ENCODE measurements at places on chromosomes 1 and 21.
A peak's percentile ranks its signal among the peaks of the same experiment; 100 is the strongest.

DNA sequence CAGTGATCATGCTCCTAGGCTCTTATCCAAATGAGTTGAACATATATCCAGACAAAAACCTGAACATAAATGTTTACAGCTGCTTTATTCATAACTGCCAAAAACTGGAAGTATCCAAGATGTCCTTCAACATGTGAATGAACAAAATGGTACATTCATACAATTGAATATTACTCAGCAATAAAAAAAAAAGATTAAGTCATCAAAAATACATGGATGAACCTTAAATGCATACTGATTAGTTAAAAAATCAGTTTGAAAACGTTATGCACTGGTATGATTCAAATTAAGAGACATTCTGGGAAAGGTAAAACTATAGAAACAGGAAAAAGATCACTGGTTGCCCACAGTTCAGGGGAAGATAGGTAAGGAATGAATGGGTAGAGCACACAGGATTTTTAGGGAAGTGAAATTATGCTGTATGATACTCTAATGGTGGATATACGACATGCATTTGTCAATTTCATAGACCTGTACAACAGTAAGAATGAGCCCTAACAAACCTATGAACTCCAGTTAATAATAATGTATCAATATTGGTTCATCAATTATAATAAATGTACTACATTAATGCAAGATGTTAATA lies 3.1 kb downstream of the LRRC40 start:
- no peak for DNase-seq

DNA sequence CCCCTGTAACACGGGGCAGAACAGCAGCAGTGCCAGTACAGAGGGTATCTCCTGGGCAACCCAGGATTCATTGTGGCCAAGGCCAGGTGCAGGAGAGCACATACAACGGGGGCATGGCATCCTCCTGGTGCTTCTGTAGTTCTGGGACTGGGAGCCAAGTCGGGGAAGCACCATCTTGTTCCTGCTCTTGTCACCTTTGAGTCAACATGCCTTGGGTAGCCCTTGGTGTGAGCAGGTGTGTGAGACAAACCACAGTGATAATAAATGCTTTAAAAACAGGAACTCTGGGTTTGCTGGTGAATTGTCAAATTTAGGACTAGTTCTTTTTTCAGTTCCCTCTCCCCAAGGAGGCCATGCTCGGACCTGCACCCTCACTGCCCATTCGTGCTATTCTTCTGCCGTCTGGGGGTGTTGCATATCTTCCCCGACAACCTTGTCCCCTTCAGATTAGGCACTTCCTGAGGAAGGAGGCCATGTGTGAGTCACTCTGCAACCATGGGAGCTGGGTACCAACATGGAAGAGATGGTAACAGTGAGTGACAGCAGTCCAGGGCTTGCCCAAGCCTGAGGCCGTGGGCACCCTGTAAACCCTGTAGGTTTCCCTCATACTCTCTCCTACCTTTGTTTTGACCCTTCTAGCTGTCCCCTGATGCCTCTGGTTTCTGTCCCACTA lies 150.2 kb downstream of the GRIK3 start:
- DNase-seq: no peak

DNA sequence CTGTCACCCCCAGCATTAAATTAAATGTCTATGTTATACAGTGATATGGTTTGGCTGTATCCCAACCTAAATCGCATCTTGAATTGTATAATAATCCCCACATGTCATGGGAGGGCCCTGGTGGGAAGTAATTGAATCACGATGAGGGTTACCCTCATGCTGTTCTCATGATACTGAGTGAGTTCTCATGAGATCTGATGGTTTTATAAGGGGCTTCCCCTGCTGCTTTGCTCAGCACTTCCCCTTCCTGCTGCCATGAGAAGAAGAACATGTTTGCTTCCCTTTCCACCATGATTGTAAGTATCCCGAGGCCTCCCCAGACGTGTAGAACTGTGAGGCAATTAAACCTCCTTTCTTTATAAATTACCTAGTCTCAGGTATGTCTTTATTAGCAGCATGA lies 445.7 kb downstream of the MRPL39 start:
- DNase-seq: no peak

DNA sequence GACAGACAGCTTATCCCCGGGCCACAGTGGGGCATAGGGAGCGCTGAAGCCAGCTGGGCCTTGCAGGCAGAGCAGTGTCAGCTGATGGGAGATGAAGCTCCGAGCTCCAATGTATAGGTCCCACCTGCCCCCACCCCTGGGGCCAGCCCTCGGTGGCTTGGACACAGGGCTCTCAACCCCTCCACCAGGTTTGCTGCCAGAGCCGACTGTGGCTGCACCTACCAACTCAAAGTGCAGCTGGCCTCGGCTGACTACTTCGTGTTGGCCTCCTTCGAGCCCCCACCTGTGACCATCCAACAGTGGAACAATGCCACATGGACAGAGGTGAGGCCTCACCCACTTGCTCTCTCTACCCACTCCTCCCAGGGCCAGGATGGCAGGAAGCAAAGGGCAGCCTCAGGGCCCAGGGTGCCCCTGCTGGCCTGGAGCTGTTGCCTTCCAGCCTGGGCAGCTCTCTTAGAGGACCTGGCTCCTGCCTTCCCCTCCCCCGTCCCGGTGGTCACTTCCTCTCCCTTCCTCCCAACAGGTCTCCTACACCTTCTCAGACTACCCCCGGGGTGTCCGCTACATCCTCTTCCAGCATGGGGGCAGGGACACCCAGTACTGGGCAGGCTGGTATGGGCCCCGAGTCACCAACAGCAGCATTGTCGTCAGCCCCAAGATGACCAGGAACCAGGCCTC lies 7.7 kb downstream of the MAD2L2 start:
- DNase-seq: no peak

- DNase-seq: no peak
These were observed 2.7 kb upstream of the CD5L start for GRCh38 chr1:157844089-157844830.

GRCh38 chr1:158035014-158035413 lies 41.6 kb downstream of the KIRREL1 start:
- DNase-seq: no peak

DNA sequence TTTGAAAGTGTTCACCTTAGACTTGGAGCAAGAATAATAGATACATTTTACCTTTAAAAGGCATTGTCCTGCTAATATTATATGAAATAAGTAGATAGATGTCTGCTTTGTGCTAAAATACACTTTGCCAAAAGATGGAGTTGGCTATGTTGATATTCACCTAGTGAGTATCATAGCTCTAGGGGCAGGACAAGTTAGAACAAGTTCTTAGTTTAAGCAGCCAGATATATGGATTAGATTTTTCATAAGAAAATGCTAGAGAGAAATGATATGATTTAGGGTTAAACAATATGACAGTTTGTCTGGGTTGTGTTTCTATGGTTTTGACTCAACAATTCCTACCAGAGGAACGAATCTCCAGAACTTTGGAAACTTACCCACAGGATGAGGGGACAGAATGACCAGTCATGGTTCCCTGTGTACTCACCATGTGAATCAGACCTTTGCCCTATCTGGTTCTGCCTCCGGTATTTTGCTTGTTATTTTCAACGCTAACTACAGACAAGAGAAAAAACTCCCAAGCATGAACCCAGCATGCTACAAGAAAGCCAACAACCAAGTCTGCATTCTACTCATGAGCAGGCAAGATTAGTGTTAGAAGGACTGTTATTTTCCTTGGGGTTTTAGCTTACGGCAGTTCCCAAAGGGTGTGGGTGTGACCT lies 1.7 kb downstream of the F5 start:
- DNase-seq: no peak

DNA sequence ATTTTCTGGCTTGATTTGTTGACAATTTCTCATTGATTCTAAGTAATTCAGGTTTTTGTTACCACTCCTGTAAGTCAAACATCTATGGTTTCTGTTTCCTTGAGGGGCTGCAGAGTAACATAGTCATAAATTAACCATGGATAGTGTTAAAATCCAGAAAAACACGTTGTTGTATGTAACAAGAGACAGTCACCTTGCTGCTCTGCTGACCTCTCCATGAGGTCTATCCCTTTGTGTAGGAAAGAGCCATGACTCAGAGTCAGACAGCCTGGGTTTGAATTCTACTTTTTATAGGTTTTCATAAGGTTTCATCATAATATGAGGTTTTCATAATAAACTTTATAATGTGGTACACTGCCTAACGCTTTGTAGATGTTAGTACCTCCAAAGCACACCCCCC lies 27.6 kb upstream of the NBL1 start:
- DNase-seq: no peak

GRCh38 chr1:79875187-79875586 lies 868.7 kb upstream of the ADGRL4 start:
- no peak for DNase-seq

DNA sequence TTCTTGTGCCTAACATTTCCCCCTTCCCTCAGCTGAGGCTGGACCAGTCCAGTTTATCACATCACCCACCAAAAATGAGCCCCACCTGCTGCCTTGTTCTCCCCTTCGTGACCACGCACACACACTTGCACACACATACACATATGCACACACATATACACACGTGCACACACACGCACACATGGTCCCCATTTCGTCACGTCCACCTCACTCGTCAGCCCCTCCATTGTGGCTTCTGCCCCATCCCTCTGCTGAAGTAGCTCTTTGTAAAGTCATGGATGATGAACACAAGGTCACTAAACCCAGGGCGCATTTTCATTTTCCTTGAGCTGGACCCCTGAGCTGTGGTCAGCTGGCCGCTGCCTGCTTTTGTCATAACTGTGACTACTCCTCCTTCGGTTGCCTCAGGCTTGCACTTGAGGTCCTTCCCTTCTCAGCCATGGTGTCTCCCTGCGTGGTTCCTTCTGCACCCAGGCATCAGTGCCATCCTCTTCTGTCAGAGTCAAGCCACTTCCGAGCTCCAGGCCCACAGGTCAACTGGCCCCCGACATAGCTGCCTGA lies 93.8 kb downstream of the SYT2 start:
- DNase-seq: no peak

DNA sequence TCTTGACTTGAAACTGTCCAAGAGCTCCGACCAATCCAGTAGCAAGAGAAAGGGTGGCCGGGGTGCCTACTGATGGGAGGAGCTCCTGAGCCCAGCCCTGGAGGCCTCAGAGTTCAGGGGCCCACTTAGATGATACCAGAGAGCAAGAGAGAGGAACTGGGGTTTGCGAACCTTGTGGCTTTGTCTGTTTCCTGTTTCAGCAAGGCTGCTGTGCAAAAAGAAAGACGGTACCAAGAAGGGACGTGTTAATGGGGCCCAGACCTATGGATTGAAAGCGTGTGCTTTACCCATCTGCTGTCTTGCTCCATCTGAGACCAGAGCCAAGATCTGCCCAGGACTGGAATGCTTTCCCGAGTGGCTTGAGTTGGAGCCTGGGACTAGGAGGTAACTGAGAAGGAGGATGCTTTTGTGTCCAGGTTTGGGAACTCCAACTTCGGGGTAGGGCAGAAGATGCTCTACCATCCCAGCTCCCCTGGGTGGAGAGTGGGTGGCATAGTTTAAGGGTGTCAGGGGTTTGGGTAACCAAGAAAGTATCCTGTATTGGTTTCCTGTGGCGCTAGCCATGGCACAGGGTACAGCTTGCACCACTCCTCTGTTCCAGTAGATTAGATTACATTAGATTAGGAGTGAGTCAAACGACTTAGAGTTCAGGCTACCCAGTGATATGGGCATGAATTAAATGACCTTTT lies at the start of gene TRAF3IP3:
Gene TRAF3IP3, plus strand, starts transcription at position 128 of the 689 bp plus-strand sequence. CDS start 3,987 bp downstream, outside the sequence.
- peak; percentile 66 for DNase-seq

DNA sequence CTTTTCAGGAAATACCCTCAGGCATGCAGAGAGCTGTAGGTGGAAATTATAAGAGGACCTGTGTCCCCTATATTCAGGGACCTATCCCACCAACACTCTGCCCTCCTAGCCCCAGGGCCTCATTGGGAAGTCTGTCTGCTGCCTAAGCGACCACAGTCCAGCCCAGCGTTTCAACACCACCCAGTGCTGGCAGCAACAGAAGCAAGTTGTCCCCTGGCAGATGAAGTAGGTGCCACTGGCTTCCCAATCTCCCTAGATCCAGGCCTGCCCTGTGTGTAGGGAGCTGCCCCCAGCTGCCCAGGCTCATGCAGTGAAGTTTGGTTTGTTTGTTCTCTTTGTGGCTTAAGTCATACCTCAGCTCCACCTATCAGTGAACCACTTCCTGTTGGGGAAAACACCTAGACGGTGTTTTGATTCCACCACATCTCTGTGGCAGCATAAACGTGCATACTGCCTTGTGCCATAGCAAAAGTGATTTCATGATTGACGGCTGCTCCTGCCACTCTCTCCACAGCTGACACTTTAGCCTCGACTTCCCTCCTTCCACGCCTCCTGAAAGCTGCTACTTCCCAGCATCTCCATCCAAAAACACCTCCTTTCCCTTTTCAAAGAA lies 8.1 kb upstream of the LEFTY1 start:
- peak; percentile 72 for DNase-seq

GRCh38 chr1:56572334-56573050 lies 6.9 kb downstream of the PLPP3 start:
- no peak for DNase-seq

- DNase-seq: no peak
These were observed 13.6 kb upstream of the ZNF362 start for GRCh38 chr1:33242652-33243051.

- DNase-seq: no peak
These were observed 199.4 kb upstream of the CAMK1G start for GRCh38 chr1:209383907-209384709.

- DNase-seq: no peak
These were observed 958 bp downstream of the NFYC start for GRCh38 chr1:40692429-40692895.

GRCh38 chr1:27118440-27118689 lies 36.6 kb downstream of the SLC9A1 start:
- no peak for DNase-seq

DNA sequence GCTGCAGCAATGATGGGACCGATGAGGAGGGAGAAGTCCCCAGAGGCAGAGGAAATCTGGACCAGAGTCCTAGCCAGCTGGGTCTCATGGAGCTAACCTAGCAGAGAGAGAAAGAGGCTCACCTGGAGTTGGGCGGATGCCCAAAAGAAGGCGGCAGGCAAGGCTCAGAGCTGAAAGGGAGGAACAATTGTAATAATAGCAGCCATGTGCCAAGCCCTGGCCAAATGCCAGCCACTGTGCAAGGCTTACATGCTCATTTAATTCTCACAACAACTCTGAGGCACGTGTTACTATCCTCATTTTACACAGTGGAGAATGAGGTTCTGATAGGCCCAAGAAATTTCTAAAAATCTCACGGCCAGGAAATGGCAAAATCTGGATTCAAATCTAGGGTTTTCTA lies 50.0 kb upstream of the ZNF648 start:
- no peak for DNase-seq

GRCh38 chr1:155522069-155522468 lies 40.5 kb downstream of the ASH1L start:
- no peak for DNase-seq

GRCh38 chr1:69312055-69312732 lies 255.5 kb upstream of the LRRC7 start:
- no peak for DNase-seq

GRCh38 chr1:38779491-38779890 lies 80.1 kb downstream of the RRAGC start:
- no peak for DNase-seq

GRCh38 chr1:58596631-58597052 lies 19.6 kb upstream of the TACSTD2 start:
- no peak for DNase-seq

GRCh38 chr1:16393570-16394521 lies 26.8 kb downstream of the SZRD1 start:
- no peak for DNase-seq

- DNase-seq: no peak
These were observed 75.2 kb downstream of the EVI5 start for GRCh38 chr1:92709738-92710137.

Data from activated CD4-positive, CD25-positive, alpha-beta regulatory T cell treated with anti-CD3 and anti-CD28 coated beads, Interleukin-2, amount 50 U/mL, for 16 hours (primary cell).